ENCODE measurements at places on chromosomes 1 and 21.

GRCh38 chr1:118716775-118717174 is 271.4 kb downstream of the TBX15 start:
- DNase-seq, result no peak

GRCh38 chr1:192983349-192983980 is 75.7 kb downstream of the UCHL5 start:
- DNase-seq, result no peak

- no peak for DNase-seq
Observed at GRCh38 chr1:246647513-246647912, 76.7 kb upstream of the SCCPDH start.

GRCh38 chr1:230365723-230366307 is 60.3 kb downstream of the PGBD5 start:
- DNase-seq, result no peak

GRCh38 chr21:45074818-45075595 is 627 bp downstream of the ADARB1 start:
- no peak for DNase-seq

GRCh38 chr1:9909234-9910046 is 629 bp downstream of the CTNNBIP1 start:
- no peak for DNase-seq

DNA sequence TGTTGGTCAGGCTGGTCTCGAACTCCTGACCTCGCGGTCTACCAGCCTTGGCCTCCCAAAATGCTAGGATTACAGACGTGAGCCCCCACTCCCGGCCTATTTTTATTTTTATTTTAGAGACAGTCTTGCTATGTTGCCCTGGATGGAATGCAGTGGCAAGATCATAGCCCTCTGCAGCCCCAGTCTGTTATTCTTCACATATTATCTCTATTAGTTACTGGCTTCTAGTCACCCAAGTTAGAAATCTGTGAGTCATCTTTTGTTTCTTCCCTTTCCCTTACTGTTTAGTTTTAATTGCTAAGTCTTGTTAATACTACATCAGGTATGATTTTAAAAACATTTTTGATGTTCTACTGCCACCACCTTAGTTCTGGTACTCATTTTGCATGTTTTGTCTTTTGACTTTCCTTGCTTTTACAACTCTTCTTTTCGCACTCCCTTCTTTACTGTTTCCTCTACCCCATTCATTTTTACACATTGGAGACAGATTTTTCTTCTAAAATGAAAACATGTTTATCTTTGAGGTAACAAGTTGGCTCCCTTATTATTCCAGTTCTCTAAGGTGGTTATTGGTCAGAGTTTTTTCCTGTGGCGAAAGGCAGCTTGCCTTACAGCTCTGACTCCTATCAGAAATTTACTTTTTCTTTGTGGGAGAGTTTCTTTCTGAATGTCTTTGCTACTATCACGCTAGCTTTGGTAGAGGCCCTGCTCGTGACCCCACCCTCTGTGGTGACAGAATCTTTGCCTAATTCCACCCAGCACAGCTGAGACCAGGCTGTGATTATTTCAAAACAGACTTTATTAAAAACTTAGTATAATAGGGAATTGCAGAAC is 19.5 kb downstream of the ZMYM4 start:
- DNase-seq, result peak; percentile 6

DNA sequence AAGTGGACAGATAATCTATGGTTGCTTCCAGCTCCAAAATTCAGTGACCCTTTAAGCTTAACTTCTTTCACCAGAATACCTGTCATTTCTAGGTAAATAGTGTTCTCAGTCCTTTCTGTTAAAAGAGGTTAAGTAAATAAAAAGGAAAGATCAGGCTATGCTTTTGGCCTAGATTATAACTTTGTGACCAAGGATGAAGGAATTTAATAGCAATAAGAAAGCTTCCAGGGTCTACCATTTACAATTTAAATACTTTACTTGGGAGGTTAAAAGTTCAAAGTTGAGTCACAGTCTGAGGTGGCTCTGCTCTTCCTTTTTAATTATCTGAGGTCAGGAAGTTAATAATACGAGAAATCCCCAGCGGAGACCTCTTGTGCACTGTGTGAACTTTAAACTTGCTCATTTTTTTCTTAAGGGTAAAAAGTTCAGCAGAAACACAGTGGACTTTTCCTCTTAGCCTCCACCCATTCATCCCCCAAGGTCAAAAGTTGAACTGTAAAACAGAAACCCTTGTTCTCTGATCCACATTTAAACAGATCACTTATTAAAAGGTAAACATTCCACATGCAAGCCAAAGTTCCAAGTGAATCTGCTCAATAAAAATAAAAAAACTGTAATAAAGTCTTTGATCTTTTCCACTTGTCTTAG is 187.1 kb downstream of the NRIP1 start:
- no peak for DNase-seq

DNA sequence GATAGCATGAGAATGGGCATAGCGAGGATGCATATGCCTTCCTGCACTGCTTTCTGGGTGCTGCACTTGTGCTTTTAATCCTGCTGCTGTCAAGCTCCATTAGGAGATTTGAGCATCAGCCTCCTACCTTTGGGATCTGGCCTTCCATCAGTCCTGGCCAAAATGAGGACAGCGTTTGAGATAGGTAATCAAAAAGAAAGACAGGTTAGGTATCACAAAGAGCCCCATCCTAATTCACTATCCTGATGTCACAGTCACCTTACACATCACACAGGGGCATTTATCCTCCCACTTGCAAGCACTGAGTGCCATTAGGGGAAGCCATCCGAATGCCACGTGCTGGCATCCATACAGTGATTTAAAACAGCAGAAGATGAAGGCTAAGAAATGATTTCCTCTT is 13.2 kb upstream of the FAM163A start:
- no peak for DNase-seq

DNA sequence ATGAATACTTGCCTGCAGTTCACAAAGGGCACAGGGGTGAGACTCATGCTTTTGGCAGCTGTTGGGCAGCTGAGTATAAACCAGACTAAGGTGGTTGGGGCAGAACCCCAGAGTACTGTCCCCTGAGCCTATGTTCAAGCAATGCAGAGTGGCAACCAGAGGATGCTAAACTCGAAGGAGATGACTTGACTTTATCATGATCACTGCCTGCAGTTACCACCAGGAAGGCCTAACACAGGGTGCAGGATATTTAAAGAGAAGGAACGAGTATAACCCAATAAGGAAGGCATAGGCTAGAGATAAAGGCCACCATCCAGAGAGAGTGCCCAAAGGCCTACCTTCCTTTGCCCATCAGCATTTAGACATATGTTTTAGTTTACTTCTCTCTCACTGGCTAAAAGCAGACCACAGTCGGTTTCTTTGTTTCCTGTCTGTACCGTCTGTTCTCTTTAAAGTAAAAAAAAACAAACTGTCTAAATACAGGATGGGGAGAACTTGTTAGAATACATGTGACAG is 83.3 kb downstream of the MPZL1 start:
- DNase-seq, result peak; percentile 73

DNA sequence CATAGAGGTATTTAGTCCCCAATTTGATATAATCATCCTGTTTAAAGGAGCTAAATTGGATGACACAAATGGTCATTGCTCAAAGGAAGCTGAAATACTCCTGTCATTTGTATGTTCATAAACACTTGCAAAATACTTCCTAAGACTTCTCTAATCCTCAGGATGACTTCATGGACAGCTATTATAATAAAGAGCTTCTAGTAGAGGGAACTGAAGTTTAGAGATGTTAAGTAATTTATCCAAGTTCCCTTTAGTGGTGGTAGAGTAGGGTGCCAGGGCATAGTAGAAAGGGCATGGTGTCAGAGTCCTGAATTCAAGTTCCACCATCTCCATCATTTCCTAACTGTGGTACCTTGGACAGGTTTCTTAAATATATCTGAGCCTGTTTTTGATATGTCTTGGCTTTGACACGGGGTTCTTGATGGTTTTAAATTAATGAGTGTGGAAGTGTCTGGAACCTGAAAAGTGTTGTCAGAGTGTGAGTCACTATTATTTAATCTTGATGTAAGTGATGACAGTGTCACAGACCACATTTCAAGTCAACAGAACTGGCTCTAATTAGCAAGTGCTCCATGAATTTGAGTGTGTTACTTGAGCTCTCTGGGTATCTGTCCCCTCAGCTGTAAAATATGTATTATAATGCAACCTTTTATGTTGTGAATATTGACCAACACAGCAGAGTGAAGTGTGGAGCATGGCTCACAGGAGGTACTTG is 12.1 kb upstream of the GBP6 start:
- DNase-seq, result no peak

GRCh38 chr21:33237486-33237885 is 7.7 kb downstream of the IFNAR2 start:
- no peak for DNase-seq

DNA sequence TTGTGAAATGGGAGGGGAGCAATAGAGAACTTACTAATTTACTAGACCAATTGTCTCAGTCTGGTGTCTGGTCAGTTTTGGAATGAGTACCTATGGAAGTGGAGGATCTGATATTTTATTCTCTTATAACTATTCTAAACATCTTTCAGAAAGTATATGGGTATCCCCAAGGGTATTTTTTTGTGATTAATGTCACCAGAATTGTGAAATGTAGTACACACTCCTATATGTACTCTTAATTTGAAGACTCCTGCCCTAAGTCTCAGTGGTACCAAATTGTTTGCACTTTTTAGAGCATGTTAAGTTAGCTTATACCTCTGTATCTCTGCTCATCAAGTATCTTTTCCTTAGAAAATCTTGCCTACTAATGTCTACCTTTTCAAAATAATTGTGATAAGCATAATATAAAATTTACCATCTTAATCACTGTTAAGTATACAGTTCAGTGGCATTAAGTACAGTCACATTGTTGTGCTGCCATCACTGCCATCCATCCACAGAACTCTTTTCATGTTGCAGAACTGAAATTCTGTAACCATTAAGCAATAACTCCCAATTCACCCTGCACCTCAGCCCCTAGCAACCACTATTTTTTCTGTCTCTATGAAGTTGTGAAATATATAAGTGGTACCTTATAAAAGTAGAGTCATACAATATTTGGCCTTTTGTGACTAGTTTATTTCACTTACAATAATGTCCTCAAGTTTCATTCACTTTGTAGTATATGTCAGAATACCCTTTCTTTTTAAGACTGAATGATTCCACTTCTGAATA is 40.5 kb downstream of the SLC30A7 start:
- no peak for DNase-seq

DNA sequence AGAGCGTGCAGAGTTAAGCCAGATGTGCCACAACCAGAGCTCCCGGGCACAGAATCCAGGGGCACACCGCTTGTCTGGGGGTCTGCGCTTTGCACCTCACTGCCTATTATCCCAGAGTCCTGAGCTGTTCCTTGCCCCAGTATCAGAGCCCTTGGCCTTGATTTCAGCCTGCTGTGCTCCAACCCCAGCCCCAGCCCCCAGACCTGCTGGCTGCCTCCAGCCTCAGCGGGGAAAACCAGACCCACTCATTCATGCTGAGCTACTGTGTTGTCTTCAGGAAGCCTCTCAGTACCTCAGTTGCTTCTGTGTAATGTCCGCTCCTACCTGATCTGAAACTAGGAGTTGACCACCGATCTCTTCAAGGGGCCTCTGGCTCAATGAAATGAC is 1.1 kb downstream of the IKBKE start:
- DNase-seq, result no peak

DNA sequence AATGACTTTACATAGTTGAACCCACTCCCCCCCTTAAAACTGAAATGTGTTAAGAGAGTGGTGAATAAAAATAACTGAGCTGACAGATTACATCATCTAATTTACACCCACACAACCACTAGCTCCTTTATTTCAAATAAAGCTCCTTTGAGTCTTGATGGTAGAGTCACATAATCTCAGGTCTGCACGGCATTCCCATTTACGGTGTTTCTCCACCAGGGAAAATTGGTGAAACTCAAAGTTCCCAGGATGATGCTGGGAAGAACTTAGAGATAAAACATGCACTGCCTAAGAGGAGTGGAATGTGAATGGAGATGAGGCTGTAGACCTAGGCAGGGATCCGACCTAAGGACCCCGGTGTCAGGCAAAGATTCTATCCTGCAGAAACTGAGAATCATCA is 727.8 kb upstream of the ADAMTS5 start:
- DNase-seq, result no peak

DNA sequence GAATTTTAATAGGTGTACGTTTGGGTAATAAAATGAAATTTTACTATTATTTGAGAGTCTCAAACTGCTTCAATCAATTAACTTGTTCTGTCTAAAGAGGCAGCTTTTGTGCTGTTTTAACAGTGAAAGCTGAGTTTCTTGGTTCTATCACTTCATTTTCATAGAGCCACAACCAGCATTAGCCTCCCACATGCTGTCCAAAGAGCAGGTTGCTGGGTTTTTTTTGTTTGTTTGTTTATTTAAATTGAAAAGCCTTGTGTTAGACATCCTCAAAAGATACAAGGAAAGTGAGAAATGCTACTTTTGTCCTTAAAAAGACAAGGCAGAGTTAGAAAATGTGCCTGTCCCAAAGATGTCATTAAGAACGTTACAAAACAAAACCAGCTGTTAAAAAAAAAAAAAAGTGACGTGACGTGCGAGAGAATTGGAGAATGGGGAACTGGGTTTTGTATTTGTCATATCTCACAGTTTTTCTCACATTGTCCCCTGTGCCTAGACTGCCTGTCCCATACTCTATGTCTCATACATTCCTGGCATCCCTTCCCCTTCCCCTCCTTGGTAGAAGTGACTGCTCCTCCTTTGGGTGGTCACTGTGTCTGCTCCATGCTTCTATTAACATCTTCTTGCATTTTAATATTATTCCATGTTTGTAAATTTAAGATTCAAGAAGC is 63.1 kb upstream of the CD34 start:
- DNase-seq, result peak; percentile 75

DNA sequence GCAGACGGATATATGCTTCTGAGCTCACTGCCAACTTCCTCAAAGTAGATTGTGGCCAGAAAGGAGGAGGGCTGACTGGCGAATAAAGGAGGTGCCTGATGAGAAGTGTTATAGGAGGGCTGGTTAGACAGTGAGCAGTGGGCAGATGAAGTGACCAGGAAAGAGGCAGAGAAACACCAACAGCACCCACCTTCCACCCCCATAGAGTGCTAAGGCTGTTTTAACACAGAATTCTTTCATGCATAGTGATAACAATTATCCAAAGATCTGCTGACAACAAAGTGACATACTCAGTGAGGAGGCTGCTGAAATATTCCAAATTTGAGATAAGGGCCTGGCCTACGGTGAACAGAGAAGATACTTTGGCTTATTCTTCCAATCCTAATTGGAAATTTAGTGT is 21.2 kb upstream of the MTR start:
- DNase-seq, result no peak

DNA sequence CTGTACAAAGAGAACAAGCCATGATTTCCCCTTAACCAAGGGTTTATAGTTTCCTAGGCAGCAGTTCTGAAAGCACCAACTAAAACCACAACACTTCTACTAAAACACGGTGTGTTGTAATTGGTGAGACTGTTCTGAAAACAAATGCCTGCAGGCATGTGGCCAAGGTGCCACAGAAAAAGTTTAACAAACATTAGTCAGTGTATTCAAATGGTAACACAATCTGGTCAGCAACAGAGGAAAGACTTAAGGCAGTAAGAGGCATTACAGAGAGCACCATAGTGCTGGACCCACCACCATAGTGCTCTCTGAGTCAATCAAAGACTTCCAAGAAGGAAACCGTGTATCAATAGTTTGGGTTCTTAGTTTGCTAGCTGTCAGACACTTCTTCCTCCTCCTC is 16.7 kb downstream of the SNIP1 start:
- DNase-seq, result no peak
